ENCODE measurements at places on chromosomes 2 and 18.
A peak's percentile ranks its signal among the peaks of the same experiment; 100 is the strongest.

- DNase-seq: no peak
Observed at GRCh38 chr2:43163584-43164270, 62.7 kb downstream of the ZFP36L2 start.

GRCh38 chr2:146287281-146287680 is 1557.5 kb upstream of the ACVR2A start:
- no peak for DNase-seq

- peak; percentile 4 for DNase-seq
Observed at GRCh38 chr2:157596992-157597681, 31.5 kb downstream of the ACVR1C start.

GRCh38 chr2:128139624-128140023 is 48.6 kb downstream of the UGGT1 start:
- no peak for DNase-seq

- DNase-seq: no peak
Observed at GRCh38 chr2:15293262-15293937, 267.7 kb downstream of the NBAS start.

DNA sequence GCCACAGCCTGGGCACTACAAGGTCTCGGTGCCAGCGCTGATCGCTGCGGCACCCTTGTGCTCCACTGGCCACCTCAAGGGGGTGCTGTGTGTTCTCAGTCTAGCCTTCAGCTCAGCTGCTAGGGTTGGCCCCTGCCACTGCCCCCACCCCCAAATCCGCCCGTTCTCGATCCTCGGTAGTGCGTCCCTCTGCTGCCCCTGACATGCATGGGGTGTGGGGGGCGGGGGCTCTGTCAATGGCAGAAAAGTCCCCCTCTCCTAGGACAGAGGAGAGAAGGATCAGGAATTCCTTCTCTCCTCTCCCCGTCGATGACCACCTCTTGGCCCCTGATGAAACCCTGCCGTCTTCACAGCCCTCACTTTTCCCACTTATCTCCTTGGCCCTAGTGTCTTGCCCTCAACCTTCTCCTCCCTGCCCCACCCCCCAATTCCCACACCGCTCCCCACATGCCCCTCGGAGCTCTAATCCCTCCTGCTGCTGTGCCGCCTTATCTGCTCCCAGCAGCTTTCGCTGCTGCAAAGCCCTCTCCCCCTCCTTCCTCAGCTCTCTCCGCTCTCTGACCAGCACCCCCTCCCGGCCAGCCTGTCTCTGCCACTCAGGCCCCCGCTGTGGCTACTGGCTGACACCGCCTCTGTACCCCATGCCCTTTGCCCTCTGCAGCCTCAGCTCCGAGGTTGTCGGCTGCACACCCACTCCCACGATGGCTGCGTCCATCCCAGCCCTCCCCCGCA is 4.3 kb upstream of the ASIC4 start:
- DNase-seq: peak; percentile 60

DNA sequence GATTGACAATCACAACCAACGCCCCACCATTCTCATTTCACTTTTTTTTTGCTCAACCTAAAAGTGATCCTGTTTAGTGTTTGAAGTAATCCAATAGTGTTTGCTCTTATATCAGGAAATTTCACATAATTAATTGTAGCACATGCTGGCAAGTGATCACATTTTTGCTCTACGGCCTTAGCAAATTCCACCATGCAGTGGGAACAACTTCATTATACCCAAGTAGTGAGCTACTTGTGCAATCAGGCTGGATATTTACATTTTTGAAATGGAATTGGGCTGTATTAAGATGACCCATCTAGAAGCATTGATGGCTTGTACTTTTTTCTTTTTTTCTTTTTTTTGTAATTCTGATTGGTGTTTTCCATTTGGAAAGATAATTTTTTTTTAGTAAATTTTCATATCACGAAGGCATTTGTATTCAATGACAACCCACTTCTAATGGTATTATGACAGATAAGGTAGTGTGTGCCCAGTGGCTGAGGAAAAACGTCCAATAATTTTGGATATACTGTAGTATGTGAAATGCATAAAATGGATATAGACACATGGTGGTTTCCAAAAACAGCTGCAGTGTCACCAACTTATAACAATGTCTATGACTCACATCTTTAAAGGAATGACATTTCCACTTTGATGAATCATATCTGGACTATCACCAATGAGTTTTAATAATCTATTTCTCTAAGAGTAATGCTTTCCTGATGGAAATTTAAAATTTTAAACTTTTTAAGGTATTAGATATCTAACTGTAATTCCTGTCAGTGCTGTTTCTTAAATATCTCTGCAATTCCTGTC is 130.6 kb downstream of the COL6A3 start:
- no peak for DNase-seq

DNA sequence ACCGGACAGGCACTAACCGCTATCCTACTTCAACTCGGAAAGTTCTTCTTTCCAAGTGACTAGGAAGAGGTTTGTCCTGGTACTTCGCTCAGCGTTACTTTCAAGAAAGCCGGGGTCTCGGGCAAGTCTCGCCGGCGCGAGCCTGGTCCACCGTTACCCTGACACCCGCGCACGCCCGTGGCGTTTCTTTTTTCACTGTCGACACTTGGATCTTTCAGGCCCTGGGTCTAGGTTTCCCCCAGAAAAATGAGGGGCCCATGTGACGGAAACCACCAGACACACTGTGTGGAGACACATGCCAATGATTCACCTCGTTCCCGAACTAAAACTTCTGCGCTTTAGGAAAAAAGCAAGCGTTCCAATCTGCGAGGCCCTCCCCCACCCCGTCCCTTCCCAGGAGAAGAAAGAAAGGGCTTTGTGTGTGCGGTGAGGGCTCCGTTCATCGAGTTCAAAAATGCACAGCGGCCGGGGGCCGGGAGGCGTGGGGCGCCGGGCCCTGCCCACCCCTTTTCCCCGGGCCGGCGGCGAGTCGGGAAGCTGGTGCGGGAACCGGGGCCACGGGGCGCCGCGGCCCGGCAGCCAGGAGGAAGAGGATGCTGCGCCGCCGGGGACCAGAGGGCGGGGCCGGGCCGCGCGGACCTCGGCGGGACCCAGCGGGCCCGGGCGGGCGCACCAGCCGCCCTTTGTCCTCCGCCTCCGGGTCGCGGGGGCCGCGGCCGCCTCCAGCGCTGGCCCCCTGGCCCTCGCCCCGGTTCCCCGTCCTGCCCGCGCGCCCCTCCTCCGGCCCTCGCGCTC is 2.6 kb downstream of the ZNF521 start:
- peak; percentile 58 for DNase-seq

DNA sequence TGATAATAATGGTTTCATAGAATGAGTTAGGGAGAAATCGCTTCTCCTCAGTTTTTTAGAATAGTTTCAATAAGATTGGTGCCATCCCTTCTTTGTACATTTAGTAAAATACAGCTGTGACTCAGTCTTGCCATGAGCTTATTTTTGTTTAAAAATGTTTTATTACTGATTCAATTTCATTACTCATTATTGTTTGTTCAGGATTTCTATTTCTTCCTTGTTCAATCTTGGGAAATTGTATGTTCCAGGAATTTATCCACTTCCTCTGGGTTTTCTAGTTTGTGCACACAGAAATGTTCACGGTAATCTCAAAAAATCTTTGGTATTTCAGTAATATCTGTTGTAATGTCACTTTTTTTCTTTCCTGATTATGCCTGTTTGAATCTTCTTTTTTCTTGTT is 371.5 kb upstream of the SETBP1 start:
- peak; percentile 80 for DNase-seq

- DNase-seq: no peak
Observed at GRCh38 chr2:120863661-120864320, 128.1 kb downstream of the GLI2 start.

DNA sequence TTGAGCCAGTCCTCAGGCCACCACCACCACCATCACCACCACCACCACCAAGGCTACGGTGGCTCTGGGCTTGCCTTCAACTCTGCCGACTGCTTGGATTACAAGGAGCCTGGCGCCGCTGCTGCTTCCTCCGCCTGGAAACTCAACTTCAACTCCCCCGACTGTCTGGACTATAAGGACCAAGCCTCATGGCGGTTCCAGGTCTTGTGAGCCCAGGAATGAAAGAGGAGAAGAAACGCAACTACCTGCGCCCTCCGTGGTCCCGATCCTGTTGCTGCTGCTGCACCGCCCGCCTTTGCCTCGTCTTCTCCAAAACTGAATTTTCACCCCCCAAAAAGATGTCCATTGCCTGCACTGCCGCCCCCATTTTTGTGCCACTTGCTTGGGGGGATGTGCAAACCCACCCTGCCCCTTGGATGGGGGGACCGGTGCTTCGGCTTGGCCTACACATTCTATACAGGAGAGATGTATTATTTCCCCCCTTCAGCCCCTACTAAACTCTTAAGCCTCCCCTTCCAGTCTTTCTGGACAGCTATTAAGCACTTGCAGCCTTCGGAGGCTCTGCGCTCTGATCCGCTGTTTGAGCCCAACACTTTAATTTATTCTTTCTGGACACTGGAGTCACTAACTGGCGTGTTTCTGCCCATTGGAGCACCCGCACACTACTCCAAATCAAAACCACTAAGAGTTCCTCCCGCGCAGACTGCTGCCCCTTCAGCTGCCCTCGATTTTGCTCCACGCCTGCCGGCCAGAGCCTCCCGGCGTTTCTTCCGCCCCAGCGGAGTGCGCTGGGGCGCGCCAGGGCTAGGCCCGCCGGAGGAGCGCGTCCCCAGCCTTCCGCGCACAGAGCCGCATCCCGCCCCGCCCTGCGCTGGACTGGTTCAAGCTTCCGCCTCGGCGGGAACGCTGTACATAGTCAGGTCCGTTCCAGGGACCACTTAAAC is 5.7 kb downstream of the OTX1 start:
- DNase-seq: no peak

DNA sequence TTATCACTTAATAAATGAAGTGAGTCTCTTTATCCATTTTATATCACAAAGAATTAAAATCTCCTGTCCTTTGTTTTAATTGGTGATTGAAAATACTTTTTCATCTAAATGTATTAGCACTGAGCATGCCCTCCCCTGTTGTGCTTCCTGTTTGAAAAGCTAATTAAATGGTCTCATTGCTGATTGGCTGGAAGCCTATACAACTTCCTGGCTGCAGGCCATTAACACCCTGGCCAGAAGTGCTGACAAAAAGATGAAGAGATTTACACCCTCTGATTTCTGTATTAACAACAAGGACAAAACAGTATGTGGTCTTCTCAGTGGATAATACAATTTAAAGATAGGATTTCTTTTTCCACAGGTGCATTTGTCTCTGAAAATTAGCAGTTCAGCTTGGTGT is 548.0 kb downstream of the DCC start:
- DNase-seq: no peak

GRCh38 chr2:233092432-233093165 is 32.5 kb downstream of the INPP5D start:
- no peak for DNase-seq

- DNase-seq: no peak
Observed at GRCh38 chr2:3970791-3971651, 267.6 kb downstream of the DCDC2C start.

DNA sequence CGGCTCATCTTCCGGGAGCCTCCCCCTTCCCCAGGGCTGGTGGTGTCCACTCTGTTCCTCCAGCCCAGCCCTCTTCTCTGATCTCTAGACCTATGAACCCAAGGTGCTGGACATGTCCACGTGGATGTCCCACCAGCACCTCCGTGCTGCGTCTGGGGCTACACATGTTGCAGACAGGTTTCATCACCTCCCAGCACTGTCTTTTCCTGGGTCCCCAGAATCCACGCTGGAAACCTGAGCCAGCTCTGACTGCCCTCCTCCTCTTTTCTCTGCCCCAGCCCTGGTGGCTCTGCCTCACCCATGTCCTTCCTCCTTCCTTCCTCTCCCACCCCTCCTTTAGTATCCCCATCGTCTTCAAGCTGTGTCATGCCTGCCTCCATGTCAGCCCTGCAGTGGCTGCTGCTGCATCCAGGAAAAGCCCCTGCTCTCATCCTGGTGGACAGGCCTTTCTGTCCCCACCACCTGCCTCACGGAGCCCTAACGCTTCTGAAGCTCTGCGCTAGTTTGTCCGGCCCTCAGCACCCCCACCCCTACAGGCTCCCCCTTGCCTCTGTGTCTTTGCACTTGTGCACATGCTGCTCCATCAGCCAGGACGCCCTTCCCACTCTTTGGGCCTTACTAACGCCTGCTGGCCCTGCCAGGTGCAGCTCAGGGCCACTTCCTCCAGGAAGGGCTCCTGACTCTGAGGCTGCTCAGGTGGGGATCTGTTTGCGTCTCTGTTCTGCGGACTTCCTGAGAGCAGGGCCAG is 105.9 kb downstream of the DYSF start:
- no peak for DNase-seq

GRCh38 chr2:219726916-219727315 is 99.5 kb downstream of the SLC4A3 start:
- no peak for DNase-seq

GRCh38 chr2:98727369-98728087 is 3.4 kb downstream of the MGAT4A start:
- DNase-seq: peak; percentile 87

- peak; percentile 65 for DNase-seq
Observed at GRCh38 chr2:18178736-18179349, 300.4 kb downstream of the KCNS3 start.

DNA sequence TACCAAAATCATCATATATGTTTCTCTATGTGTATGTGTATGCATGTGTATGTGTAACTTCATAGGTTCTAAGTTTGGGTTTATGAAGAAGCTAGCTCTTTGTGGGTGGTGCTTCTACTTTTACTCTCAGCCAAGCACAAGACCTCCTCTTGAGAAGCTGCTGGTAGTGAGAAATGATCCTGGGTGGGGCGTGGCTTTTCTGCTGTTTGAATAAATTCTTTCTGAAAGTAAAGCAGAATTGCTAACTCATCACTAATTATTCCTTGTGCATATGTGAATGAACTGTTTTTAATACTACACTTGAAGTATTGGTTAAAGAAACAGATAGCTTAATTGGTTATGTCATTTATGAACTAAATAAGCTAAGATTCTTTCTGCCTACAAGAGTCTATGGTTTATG is 7.6 kb upstream of the GAREM1 start:
- no peak for DNase-seq

- DNase-seq: peak; percentile 59
Observed at GRCh38 chr18:7789856-7790552, 222.9 kb downstream of the PTPRM start.

- no peak for DNase-seq
Observed at GRCh38 chr2:235002198-235003095, 50.6 kb downstream of the SH3BP4 start.

GRCh38 chr18:31773774-31774476 is 13.2 kb upstream of the SLC25A52 start:
- DNase-seq: no peak

GRCh38 chr2:5555636-5556035 is 136.5 kb upstream of the SOX11 start:
- DNase-seq: no peak

DNA sequence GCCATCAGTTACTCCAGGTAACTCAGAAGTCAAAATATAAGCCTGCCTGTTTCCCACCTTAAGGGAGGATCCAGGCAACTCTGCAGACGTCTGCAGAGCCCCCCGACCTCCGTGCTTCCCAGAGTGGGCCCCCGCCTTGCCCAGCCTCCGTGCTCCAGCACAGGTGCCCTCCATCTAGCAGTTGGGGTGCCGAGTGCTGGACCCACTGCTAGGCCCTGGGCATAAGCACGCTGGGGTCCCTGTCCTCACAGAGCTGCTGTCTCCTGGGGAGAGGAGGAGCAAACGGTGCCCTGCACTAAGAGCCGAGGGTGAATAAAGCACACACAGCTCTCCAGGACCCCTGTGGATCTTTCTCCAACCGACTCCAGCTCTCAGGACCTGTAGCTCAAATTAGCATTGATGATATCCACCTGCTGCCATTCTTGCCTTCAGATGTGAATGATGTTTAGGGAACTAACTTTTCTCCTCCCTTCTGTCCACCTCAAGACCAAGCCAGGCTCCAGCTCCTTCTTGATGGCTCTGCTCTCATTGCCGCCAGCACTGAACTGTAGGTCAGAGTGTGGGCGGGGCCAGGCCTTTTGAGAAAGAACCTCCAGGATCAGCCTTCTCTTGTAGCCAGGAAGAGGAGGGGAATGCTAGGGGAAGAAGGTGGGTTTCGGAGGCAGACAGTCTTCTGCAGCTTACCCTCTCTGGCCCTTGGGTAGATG is 121.2 kb downstream of the SMAD7 start:
- DNase-seq: no peak
